ENCODE measurements at places on chromosomes 7 and 10.

- peak; percentile 40 for DNase-seq
These were observed 103.4 kb downstream of the WNT2 start for GRCh38 chr7:117219485-117219884.

GRCh38 chr7:2832461-2832860 is 11.6 kb downstream of the GNA12 start:
- DNase-seq, result no peak

GRCh38 chr10:86798025-86798424 is 41.6 kb downstream of the BMPR1A start:
- DNase-seq, result peak; percentile 40

DNA sequence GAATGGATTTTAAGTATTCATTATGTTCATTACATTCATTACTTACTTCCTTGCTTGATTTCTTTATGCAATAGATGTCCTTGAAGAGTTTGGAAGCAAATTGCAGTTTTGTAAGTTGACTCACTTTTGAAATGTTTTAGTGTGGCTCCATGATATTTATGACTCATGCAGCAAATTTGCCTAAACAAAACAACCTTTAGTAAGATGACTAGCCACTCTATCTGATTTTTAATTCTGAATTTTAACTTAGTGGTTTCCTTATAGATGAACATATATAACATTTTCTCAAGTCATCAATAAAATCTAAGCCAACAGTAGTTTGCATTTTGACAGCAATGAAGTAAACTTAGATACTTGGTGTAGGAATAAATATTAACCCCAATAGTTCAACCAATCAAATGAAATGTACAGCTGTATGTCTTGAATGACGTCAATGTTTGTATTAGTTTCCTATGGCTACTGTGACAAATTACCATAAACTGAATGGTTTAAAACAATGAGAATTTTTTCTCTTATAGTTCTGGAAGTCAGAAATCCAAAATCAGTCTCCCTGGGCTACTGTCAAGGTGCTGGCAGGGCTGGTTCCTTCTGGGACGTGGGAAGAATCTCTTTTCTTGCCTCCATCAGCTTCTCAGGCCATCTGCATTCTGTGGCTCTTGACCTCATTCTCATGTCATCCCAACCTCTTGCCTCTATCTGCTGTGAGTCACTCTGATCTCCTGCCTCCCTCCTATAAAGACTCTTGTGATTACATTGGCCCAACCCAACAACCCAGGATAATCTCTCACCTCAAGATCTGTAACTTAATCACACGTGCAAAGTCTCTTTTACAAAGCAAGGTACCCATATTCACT is 73.4 kb downstream of the AHR start:
- peak; percentile 96 for DNase-seq

DNA sequence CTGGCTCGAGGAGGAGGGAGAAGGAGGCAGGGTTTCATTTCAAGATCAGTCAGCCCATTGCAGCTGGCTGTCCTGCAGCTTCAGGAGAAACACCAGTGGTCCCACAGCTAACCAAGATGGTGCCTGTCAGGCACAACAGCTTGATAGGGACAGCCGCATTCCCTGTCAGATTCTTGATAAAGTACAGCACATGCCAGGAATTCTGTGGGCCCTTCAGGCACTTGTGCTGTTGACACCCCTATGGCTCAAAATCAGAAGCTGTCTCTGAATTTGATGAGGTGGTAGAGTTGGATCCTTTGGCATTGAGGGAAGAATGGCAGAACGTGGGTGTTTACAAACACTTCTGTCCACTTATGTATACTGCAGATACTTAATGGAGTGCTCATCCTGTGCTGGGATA is 354.3 kb downstream of the KCNMA1 start:
- no peak for DNase-seq

GRCh38 chr7:9189703-9190102 is 756.3 kb downstream of the NXPH1 start:
- no peak for DNase-seq

GRCh38 chr10:132593900-132594876 is 56.6 kb downstream of the INPP5A start:
- no peak for DNase-seq

- DNase-seq, result peak; percentile 44
These were observed 368.4 kb upstream of the ZMIZ1 start for GRCh38 chr10:78700413-78700812.

DNA sequence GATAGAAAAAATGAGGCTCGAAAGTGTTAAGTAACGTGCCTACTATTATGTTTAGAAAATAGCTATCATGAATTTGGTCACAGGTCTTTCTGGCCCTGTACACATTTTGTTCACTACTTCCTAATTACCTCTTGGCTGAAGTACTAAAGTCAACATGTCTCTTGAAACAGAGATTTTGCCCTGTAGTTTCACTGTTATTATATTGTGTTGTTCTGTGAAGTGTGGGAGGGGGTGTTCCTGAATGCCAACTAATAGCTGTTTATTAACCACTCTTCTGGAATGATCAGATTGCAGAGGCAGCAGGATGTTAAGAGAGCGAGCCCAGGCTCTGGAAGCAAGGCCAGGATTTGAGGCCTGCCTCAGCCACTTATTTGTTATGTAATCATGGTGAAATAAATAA is 72.1 kb downstream of the RNF133 start:
- no peak for DNase-seq

DNA sequence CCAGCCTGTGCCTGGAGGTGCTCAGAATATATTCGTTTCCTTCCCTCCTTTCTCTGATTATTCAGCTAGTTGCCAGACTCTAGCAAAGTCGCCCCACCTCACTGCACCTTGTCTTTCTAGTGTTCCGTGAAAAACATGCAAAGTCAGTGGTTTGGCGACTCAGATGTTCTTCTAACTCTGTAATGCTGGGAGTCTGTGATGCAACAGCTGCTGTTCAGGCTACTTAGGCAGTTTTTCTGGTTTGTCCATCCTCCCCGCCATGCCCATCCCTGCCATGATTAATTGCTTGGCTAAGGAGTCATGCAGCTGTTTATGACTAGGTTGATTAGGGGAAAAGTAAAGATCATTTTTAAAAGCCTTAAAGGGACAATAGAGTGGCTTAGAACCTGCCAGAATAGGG is 99.4 kb downstream of the MTPN start:
- DNase-seq, result peak; percentile 37

DNA sequence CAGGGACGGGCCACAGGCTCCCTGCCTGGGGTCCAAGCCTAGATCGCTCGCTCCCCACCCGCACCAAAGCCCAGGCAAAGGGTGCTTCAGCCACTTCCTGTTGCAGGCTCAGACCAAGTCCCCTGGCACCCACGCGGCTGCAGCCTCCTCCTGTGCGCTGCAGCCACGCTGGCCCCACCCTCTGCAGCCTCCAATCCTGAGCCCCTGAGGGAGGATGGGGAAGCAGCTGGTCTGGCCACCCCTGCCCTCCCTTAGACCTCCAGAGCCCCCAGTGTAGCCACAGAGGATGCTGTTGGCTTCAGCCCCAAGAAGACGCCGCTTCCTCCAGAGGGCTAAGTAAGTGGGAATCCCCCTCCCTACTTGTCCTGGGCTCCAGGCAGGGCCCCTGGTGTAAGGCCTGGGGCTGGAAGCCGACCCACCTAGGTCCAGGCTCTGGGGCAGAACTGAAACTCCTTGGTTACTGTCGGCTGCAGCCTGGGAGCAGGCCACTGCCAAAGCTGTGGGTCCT is 9.4 kb downstream of the LIMK1 start:
- no peak for DNase-seq

GRCh38 chr7:49821181-49821580 is 47.7 kb downstream of the VWC2 start:
- no peak for DNase-seq

- no peak for DNase-seq
These were observed 181.0 kb upstream of the NPY start for GRCh38 chr7:24102988-24103387.

DNA sequence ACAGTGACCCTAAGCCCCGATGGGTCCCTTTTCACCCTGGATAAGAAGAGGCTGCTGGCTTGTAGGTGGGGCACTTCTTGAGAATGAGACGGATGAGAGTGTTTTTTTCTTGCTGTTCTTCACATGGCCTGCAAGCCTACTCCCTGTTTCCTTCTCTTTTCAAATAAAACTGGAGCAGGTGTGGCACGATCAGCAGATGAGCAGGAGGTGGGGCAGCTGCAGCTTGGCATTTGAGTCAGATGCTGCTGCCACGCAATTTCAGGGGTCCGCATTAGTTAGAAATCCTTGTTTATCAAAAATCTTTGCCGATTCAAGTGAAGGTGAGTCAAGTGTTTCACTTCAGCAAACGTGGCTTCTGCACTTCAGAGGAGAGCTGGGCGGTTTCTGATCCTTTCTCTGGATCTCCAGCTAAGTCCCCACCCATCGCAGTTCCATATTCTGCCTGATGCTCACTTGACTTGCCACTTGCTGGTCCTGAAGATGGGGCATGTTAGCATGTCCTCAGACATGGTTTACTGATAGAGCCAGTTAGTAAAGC is 20.8 kb downstream of the WDFY4 start:
- no peak for DNase-seq

DNA sequence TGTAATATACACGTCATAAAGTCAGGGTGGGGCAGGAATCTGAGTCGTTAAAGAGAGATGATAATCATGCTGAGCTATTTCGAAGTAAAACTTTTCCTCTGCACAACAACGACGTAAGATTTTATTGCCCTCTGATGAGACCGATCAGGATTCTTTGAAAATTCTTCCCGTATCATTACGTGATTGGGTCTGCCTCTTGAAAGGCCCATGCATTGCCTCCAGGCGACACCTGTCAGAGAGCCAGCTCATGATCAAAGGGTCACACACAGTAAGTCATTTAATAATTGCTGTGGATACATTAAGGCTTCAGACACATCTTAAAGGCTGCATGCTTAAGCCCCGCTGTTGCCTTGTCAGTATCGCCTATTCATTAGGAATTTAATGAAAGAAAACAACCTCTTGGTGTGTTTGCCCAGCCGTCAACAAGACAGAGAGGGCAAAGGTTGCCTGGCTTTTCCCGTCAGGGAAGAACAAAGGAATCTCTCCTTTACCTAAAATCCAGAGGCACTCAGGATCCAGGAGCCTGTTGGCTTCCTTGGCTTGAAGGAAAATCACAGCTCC is 189.0 kb upstream of the SH2B2 start:
- DNase-seq, result peak; percentile 25

GRCh38 chr7:90931986-90932916 is 332.0 kb upstream of the FZD1 start:
- DNase-seq, result no peak

DNA sequence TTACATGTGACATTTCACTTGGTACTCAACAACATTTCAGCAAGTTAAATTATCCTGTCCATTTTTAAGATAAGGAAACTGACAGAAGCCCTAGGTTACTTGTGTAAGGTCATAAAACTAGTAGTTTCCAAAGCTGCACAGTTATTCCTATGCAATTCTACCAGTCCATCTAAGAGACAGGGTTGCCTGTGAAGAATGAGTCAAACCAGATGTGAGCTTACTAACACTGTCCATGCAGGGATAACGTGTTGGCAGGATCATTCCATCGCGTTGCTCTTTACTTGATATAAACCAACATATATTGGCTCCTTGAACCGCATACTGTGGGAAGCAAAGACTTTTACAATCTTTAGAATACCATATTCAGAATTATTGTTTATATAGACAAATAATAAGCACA is 280.9 kb upstream of the HGF start:
- DNase-seq, result peak; percentile 81

GRCh38 chr10:48805848-48806247 is 121.2 kb downstream of the WDFY4 start:
- DNase-seq, result no peak

DNA sequence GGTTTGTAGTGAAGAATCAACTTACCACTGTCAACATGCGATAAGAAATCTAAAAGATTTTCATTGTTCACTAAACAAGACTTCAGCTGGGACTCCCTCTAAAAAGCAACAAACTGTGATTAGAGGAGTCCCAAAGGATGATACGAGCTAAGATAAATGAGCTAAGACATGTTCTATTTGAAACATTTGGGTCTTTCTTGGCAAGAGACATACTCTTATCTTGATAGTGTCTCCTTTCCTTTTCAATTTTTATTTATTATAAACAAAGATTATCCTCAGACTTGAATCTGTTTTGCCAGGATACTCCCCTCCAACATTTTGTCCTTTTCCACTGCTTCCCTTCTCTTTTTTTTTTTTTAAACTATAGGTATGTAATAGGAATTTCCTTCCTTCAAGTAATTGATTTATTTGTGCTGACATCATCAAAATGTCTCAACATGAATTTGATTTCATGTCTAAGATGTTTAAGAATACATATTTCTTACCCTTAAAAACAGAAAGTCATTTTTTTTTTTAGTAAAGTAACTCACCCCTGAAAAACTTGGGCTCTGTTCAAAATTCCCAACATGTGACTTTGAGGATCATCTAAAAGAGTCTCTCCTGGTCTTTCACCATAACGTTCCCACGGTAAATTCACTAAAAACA is 158.4 kb upstream of the NRP1 start:
- DNase-seq, result peak; percentile 48

DNA sequence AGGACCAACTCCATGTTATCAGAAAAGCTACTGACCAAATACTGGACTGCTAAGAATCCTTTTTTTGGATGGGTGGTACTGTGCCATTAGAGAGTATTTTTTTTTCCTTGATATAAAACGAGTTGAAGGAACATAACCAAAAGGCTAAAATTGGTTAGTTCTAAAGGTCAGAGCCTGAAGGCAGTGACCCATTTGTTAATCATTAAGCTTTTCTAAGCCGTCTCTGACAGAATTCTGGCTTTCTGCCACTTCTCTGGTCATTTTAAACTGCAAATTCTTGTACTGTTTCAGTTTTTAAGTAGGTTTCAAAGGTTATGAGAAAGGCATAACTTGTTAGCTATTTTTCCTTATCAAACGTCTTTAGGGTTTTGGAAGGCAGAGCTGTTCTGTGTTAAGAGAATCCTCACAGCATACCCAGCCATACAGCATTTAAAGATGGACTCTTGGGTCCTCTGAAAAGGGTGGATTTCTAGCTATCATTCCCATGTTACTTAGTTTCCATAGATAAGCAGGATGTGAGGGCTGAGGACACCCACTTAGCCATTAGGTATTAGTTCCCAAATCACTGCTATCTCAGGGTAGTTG is 196.8 kb downstream of the RNLS start:
- peak; percentile 55 for DNase-seq

- no peak for DNase-seq
These were observed 1020.0 kb upstream of the KCND2 start for GRCh38 chr7:119252962-119253361.

GRCh38 chr10:88926566-88927415 is 25.8 kb downstream of the ACTA2 start:
- peak; percentile 97 for DNase-seq

DNA sequence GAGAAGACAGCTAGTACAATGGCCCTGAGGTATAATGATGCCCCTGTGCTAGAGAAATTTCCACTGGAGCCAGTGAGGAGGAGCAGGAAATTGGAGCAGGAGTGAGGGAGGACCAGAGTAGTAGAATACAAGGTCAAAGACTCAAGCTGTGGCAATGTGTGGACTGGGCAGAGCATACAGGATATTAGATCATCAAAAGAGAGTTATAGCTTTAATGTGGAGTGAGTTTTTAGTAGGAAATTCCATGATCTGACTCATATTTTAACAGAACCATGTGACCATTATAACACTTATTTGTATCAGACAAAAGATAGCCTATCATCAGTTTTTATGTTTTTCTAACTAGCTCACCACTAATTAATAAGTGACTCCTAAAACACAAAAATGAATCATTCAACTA is 154.1 kb downstream of the DGKB start:
- peak; percentile 89 for DNase-seq
